ENCODE measurements at places on chromosomes 5 and 9. TPM values are rescaled to one million over a fixed set of nuclear protein-coding genes. Genes with fewer than 3 reads are reported as not detected.

DNA sequence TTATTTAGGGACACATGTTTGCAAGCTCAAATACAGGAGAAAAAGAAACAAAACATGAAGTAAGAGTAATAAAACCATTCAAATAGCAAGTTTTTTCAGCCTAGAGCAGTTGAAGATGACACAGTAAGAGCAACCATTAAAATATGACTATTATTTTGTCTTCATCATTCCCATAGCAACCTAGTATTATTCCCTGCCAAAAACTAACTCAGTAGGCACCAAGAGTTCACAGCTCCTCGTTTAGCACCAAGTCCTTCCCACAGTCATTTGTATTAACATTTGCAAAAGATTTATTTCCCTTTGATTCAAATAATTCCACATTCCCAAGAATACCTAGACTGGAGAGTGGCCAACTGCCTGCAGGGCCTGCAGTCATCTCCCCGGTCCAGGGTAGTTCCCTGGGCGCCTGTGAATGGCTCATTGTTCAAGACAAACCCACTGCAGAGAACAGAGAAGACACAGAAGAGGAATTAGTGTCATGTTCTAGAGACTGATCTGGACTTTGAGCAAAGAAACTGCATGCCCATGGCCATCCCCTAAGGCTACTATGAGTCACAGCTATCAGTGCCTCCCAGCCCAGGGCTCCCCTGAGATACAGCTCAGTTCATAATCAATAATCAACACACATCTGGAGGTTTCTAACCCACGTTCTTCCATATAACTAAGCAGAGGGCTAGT, 139.1 kb upstream of the MAP3K1 start:
- no peak for DNase-seq

The RCL1 gene
- total RNA-seq = 14.5 TPM

- DNase-seq = peak; percentile 16
Observed at GRCh38 chr5:155954701-155955445, 372.1 kb upstream of the SGCD start.

GRCh38 chr5:155620821-155621410, 607.4 kb downstream of the KIF4B start:
- DNase-seq = no peak

GRCh38 chr5:73747696-73748380, 121.8 kb downstream of the ARHGEF28 start:
- DNase-seq = peak; percentile 41

The BTNL8 gene
- total RNA-seq = not detected

DNA sequence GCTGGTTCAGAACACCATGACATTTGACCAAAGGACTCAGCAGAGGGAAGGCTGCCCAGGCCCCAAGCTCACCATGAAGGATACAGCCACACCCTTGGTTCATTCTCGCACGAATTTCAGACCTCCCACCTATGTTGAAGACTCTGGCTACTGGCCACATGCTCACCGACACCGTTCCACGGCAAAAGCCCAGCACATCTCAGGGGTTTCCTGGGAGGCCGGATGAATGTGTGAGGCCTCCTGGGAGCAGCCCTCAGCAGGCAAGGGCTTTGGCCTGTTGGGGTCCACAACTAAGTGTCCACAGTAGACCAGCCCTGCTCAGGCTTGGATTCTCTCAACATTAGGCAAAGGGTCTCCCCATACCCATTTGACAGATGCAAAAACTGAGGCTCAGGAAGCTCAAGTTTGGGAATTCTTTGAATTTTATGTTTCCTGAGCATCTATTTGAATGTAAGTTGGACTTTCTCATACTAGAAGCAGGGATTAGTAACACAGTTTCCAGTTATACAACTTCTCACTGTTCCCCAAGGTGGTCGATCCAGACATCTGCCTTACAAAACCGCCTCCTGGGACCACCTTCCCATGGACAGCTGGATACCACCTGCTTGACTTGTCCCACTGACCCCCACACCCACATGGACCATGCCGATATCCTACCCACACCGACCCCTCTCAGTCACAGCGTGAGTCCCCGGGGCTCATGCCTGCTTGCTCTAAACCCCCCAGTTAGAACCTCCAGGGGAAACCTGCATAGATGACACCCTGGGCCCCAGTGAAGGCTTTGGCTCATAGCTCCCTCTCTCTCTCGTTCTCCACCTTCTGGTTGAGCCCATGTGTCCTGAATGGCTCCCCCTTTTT, 27.9 kb downstream of the CCT5 start:
- no peak for DNase-seq

All from fibroblast of lung (primary cell).